Caco-2 (cell line): ENCODE measurements at places on chromosomes 12 and 14. TPM values are rescaled to one million over a fixed set of nuclear protein-coding genes. Genes with fewer than 3 reads are reported as not detected.
A peak's percentile ranks its signal among the peaks of the same experiment; 100 is the strongest.

The CNTN1 gene
- total RNA-seq = not detected in 2 replicates

The CCDC38 gene
- not detected in 2 replicates for total RNA-seq

The SSPN gene
- 1.0 and 3.1 TPM in 2 replicates for total RNA-seq

GRCh38 chr12:75836533-75836932, 195.0 kb downstream of the PHLDA1 start:
- H3K27ac ChIP-seq = no peak overlapping the region
- H3K4me3 ChIP-seq = no peak overlapping the region
- DNase-seq = no peak
- no peaks in the 10 kb centered on the region for H3K36me3 ChIP-seq
- no peaks in the 10 kb centered on the region for H3K27me3 ChIP-seq
- H3K4me1 ChIP-seq = peaks cover 9% of the 10 kb centered on the region

DNA sequence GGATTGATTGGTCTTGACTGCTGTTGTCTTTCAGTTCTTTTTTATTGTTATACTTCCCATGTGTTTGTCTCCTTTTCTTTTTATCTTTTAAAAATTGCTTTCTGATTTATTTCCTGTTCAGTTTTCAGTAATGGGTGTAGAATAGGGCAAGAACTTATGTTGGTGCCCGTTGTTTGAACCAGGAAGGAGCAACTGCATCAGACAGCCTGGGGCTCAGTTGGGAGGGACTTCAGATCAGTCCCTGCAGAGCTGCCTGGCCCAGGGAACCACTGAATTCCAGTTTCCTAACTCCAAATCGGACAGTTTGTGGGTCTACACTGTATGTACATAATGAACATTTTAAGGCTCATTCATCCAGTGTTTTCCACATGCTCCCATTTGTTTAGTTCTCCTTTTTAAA, 64.9 kb downstream of the FBXO34 start:
- no peak overlapping the region for H3K4me3 ChIP-seq
- no peaks in the 10 kb centered on the region for H3K27me3 ChIP-seq
- peaks cover 36% of the 10 kb centered on the region for H3K4me1 ChIP-seq
- no peak overlapping the region for H3K27ac ChIP-seq

DNA sequence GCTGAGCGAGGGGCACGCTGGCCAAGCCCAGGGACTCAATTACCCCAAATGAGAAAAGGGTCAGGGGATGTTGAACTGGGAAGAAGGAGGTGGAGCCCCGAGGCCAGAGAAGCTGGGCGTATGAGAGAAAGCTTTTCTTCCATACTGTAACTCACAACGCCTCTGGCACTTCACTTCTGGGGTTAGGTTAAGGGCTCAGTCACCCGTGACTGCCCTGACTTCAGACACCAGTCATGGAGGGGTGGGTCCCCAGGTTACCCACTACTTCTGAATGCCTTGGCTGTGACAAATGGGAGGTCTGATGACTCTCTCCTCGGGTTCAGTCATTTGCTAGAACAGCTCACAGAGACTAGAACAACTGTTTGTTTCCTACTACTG, 5.5 kb upstream of the GPR132 start:
- no peaks in the 10 kb centered on the region for H3K27me3 ChIP-seq
- H3K4me1 ChIP-seq = peaks cover 5% of the 10 kb centered on the region; the same call in 1 of the 2 replicates
- H3K36me3 ChIP-seq = no peaks in the 10 kb centered on the region
- DNase-seq = no peak
- no peak overlapping the region for H3K27ac ChIP-seq

DNA sequence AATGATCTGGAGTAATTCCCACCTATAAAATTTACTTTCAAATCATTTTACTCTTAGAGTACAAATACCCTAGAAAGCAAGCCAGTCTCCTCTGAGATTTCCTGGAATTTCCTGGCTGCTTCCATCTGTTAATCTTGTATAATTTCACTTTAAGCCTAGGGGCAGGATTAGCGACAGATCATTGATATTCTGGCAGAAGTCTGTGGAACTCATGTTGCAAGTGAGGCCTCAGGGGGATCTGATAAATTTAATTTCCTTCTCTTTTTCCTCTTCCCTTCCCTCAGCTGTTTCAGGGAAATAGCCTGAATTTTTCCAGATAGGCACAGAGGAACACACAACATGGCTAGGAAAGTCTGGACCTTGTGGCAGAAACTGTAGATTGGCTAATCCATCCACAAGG, 5.9 kb upstream of the KRT6A start:
- H3K4me3 ChIP-seq = no peak overlapping the region
- H3K27me3 ChIP-seq = no peaks in the 10 kb centered on the region
- no peaks in the 10 kb centered on the region for H3K36me3 ChIP-seq
- peaks cover 18% of the 10 kb centered on the region for H3K4me1 ChIP-seq
- DNase-seq = no peak

DNA sequence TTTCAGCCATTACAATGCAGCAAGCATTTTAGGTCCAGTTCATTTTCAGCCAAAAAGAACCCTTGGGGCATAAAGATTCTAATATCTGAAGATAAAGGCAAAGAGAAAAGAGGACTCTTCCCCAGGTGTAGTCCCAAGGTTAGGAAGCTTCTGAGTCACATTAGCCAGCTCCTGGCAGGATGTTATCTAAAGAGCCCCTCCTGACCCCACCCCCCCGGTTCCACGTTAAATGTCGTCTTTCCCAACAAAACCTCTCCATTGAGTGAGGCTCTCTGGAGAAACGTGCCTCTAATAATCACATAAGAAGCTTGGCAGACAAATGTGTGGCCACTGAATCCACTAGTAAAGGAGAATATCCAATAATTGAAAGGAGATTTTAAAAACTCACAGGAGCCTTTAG, 267.7 kb downstream of the GALC start:
- DNase-seq = no peak
- no peak overlapping the region for H3K27ac ChIP-seq
- no peaks in the 10 kb centered on the region for H3K27me3 ChIP-seq
- H3K4me1 ChIP-seq = no peaks in the 10 kb centered on the region

DNA sequence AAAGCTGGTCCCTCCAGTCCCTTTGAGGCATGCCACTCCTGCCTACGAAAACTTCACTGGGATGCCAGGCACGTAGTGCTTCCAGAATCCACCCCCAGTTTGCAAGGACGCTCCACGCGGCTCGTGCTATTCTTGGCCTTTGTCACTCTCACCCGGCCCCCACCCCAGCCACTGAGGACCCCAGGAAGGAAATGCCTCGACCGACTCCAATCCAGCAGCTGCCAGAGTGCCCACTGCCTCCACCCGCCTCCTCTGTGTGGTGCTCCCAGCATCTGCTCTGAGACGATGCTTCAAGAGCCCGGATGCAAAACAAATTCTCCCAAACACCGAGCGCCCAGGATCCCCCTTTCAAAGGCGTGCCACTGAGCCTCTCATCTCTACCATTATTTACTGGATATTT, 123.9 kb downstream of the RFLNA start:
- peaks cover 3% of the 10 kb centered on the region for H3K36me3 ChIP-seq
- H3K4me3 ChIP-seq = no peak overlapping the region
- peak overlapping the region; percentile 85 for H3K27ac ChIP-seq
- peaks cover 6% of the 10 kb centered on the region; the same call in 1 of the 2 replicates for H3K4me1 ChIP-seq
- H3K27me3 ChIP-seq = no peaks in the 10 kb centered on the region

GRCh38 chr12:114697741-114698565, 14.0 kb upstream of the TBX3 start:
- peak overlapping the region; percentile 27 for H3K4me3 ChIP-seq
- DNase-seq = peak; percentile 34
- H3K4me1 ChIP-seq = peaks cover 33% of the 10 kb centered on the region
- peak overlapping the region; percentile 59 for H3K27ac ChIP-seq
- no peaks in the 10 kb centered on the region for H3K27me3 ChIP-seq

DNA sequence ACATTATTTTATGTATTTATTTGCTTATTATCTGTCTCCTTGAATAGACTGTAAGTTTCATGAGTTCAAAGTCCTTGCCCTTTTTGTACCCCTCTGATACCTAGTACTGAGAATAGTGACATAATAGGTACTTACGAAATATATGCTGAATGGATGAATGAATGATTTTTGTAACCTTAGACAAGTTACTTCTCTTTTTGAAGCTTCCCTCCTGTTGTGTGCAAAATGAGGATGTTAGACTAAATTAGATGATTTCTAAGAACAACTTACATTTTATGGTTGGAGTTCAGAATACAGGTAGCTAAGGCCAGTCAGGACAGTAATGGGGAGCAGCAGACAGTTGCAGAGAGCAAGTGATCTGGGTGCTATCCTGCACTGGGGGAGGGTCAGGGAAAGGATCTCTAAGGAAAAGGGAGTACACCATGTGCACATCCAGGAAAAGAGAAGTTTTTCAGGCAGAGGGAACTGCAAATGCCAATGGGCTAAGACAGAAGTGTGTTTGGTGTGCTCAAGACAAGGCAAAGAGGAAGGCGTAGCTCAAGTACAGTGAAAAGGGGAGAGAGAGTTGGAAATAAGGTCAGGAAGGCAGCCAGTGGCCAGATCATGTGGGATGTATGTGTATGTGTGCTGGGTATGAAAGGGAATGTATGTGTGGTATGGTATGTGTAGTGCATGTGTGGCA, 59.4 kb upstream of the AMIGO2 start:
- DNase-seq = no peak
- no peaks in the 10 kb centered on the region for H3K36me3 ChIP-seq
- H3K27ac ChIP-seq = no peak overlapping the region
- no peaks in the 10 kb centered on the region for H3K27me3 ChIP-seq
- H3K4me1 ChIP-seq = no peaks in the 10 kb centered on the region
- no peak overlapping the region for H3K4me3 ChIP-seq

DNA sequence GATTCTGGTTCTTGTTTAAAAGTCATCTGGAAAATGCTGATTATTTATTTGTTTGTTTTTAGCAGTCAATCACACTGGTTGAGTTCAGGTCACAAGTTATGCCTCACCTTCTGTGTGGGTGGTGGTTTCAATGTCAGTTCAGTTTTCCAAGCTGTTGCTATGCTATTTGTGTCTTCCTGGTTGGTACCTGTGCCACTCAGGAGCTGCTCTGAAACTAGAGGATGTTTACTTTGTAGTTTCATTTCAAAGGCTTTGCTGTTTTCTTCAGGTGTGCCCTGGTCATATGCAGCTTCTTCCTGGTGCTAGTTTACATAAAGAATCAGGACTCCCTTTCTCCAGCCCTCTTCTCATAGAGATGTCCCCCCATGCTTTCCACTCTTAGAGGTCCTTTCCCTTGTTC, 75.7 kb upstream of the PPP4R3A start:
- no peak overlapping the region for H3K27ac ChIP-seq
- H3K4me1 ChIP-seq = 0 out of 2 replicates have a peak, but pooled peaks cover 7% of the 10 kb centered on the region
- H3K36me3 ChIP-seq = no peaks in the 10 kb centered on the region
- no peak overlapping the region for H3K4me3 ChIP-seq
- DNase-seq = no peak

DNA sequence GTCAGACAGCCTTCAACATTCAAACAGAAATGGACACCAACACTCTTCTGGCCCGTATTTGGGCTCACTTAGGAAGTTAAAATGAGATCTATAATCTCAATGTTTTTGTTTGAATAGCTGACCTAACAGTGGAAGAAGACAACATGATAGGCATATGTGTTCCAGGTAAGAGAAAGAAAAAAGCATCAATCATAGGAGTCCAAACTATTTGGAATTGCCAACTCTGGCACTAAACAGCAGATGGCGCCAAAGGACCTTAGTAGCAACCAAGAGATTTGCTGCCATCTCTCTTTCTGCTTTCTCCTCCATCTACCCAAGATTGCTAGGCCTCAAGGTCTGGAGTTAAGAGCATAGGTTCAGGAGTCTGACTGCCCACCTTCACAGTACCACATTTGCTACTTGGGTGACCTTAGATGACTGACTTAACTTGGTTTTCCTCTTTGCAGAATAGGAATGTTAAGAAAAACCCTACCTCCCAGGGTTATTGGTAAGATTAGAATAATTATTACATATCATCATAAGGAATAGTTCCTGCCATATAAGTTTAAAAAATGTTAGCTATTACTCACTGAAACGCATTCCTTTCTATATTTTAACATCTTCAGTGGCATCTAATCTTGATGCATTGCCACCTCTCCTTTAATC, 30.2 kb downstream of the PEX5 start:
- peak; percentile 80 for DNase-seq
- no peak overlapping the region for H3K27ac ChIP-seq
- no peaks in the 10 kb centered on the region for H3K36me3 ChIP-seq
- no peak overlapping the region for H3K4me3 ChIP-seq
- H3K27me3 ChIP-seq = no peaks in the 10 kb centered on the region
- no peaks in the 10 kb centered on the region for H3K4me1 ChIP-seq

DNA sequence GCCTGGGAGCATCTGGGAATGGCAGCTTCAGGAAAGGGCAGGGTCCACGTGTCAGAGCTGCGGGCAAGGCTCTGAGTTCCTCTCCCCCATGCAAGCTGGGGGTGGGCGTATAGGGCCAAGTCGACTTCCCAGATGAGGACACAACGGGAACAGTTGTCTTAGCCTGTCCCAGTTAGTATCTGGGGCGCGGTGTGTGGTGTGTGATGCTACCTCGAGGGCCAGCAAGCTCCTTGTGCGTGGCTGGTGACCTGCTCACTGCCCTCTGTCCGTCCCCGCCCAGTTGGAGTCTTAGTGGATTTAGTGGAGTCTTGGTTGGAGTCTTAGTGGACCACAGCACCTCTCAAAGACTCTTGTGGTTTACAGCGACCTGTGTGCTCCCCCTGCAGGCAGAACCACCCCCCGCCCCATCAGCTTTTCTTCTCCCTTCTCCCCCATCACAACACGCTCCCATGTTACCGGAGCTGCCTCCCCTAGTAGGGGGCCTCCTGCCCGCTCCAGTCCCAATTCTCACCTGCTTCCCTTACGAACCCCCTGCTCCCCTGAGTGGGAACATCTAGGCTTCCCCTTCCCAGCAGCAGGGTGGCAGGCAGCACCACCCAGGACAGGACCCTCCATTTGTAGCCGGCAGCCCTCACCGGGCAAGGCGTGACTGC, 8.7 kb downstream of the ASPG start:
- no peak for DNase-seq
- H3K4me3 ChIP-seq = no peak overlapping the region
- H3K27me3 ChIP-seq = no peaks in the 10 kb centered on the region
- no peaks in the 10 kb centered on the region for H3K4me1 ChIP-seq
- no peak overlapping the region for H3K27ac ChIP-seq
- H3K36me3 ChIP-seq = no peaks in the 10 kb centered on the region

GRCh38 chr14:67815573-67816225, 691 bp downstream of the ZFYVE26 start:
- peak overlapping the region; percentile 82 for H3K27ac ChIP-seq
- H3K27me3 ChIP-seq = no peaks in the 10 kb centered on the region
- peaks cover 12% of the 10 kb centered on the region for H3K4me1 ChIP-seq
- peak overlapping the region; percentile 65 for H3K4me3 ChIP-seq
- H3K36me3 ChIP-seq = no peaks in the 10 kb centered on the region

DNA sequence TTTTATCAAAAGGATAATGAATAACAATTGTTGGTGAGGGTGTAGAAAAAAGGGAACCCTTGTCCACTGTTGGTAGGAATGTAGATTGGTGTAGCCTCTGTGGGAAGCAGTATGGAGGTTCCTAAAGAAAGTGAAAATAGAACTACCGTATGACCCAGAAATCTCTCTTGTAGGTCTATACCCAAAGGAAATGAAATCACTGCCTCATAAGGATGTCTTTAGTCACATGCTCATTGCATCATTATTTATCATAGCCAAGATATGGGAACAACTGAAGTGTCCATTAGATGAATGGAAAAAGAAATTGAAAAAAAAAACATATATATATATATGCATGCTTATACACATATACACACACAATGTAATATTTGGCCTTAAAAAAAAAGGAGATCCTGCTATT, 158.8 kb upstream of the NPAS3 start:
- no peak for DNase-seq
- no peaks in the 10 kb centered on the region for H3K4me1 ChIP-seq
- H3K4me3 ChIP-seq = no peak overlapping the region
- H3K36me3 ChIP-seq = no peaks in the 10 kb centered on the region
- H3K27me3 ChIP-seq = no peaks in the 10 kb centered on the region
- H3K27ac ChIP-seq = no peak overlapping the region
